Endodermal cell (in vitro differentiated cells): ENCODE measurements at places on chromosomes 2 and 18.

GRCh38 chr2:86226070-86226469, 26.8 kb downstream of the MRPL35 start:
- no peak for DNase-seq
- no peak overlapping the region for H3K4me3 ChIP-seq
- no peaks in the 10 kb centered on the region for H3K36me3 ChIP-seq
- no peak overlapping the region for H3K27ac ChIP-seq

DNA sequence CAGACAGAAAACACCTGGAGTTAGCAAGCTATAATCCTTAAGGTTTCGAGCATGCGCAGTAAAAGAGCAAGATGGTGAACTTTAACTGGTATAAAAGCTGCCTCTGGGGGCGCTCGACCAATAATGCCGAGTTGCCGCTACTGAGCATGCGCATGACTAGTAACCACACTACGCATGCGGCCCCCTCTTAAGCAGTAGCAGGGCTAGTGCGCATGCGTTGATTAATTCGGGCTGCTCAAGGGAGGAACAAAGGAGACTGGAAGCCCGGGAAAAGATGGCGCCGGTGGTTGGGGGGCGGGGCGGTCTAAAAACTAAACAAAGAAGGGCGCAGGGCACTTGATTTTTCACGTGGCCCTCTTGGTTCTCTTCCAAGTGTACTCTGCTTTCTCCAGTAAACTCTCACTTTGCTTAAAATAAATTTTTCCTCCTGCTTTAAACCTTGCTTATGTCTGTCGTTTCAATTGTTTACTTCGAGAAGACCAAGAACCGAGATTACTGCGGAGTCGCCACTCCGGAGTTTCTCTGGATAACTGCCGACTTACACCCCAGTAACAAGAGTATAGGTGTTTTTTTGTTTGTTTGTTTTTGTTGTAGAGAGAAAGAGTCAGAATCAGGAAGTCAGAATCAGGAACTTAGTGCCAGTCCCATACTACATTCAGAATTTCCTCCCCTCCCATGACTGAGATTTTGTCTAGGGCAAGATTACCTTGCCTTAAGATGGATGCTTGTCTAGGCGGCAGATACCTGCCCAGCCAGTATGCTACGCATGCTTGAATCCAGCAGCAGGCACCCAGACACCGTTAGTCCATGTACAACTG, 5.8 kb downstream of the XRCC5 start:
- H3K4me1 ChIP-seq, result peaks cover 9% of the 10 kb centered on the region
- peak; percentile 99 for DNase-seq
- peak overlapping the region; percentile 78 for H3K4me3 ChIP-seq
- H3K27ac ChIP-seq, result peak overlapping the region; percentile 90
- H3K27me3 ChIP-seq, result no peaks in the 10 kb centered on the region

DNA sequence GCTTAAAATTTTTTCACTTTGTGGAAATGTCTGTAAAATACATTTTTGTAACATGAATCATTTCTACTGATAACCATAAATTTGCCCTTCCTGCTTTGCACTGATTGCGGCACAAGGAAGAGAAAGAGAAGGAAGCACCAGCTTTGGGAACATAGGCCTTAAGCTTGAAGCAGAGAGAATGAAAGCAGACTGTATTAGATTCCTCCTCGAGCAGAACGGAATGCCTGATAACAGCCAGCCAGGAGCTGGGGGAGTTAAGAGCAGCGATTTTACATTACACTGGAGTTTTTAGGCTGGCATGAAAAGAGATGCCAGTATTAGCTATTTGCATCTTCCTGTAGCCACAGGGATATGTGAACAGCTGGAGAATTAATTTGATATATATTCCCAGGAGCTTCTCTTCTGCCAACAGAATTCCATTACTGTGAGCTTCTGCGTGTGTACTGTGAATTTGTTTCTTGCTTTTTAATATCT, 33.5 kb downstream of the CRIM1 start:
- DNase-seq, result no peak
- H3K27ac ChIP-seq, result no peak overlapping the region
- no peak overlapping the region for H3K4me3 ChIP-seq
- H3K36me3 ChIP-seq, result peaks cover 7% of the 10 kb centered on the region

GRCh38 chr2:30971231-30972025, 164.2 kb upstream of the CAPN13 start:
- no peaks in the 10 kb centered on the region for H3K36me3 ChIP-seq
- no peak for DNase-seq
- no peaks in the 10 kb centered on the region for H3K27me3 ChIP-seq

DNA sequence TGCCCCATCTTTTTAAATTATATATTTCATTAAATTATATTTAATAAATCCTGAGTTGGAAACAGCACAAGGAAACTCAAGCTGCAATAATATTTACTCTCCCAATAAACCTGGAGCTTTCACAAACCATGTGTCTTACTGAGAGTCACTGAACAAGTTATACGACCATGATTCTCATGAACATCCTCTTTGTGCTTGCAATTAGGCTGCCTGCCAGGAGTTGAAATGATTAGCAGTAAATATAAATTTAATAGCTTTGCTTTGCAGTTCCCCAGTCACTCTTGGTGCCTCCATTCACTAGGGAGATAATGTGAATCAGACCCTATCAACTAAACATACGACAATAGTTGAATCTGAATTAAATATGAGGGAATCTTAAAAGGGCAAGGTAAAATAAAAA, 905.1 kb downstream of the NRXN1 start:
- no peak overlapping the region for H3K27ac ChIP-seq
- H3K4me1 ChIP-seq, result no peaks in the 10 kb centered on the region
- no peaks in the 10 kb centered on the region for H3K27me3 ChIP-seq
- no peak for DNase-seq
- no peak overlapping the region for H3K4me3 ChIP-seq

DNA sequence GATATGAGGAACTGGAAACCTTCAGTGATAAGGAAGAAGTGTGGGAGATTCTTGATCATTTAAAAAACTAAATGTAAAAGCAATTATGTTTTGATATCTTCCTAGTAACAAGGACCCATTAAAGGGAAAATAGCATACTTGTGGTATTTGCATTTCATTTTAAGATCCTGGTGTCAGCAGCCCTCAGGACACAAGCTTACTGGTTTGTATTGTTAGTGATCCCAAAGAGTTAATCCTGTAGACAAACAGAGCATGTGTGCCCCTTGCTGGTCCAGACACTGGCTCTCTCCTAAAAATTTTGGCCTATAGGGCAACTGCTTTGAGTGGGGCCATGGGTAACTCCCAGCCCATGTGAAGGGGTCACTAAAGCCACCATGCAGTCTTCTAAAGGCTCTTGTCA, 101.1 kb upstream of the TFCP2L1 start:
- DNase-seq, result no peak
- H3K27me3 ChIP-seq, result no peaks in the 10 kb centered on the region
- no peak overlapping the region for H3K27ac ChIP-seq
- peaks cover 55% of the 10 kb centered on the region for H3K36me3 ChIP-seq
- peak overlapping the region; percentile 26 for H3K4me3 ChIP-seq
- H3K4me1 ChIP-seq, result peaks cover 5% of the 10 kb centered on the region

DNA sequence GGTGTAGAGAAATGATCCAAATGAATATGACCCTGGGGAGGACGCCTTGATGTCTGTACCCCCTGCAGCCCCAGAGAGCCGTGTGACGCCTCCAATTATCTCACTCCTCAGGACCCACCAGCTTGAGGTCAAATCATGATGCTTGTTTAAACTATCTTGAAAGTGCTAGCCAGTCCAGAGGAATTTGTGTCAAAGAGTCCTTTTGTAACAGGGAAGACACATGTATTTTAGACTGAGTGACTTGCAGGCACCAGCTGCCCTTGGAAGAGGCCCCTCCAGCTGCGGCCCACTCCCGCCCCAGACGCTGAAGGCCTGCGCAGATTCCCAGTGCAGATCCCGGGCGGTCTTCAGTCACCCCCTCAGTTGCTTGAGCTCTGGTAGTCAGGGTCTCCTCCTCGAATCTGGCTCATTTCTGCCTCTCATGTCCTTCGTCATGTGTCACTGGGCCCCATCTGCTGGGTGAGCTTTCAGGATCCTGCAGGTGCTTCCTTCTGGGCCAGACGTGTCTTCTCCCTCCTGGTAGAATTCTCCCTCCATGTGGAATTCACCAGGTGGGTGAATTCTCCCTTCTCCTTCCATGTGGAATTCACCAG, 77.4 kb downstream of the RNF144A start:
- no peak overlapping the region for H3K4me3 ChIP-seq
- no peaks in the 10 kb centered on the region for H3K4me1 ChIP-seq
- H3K36me3 ChIP-seq, result peaks cover 9% of the 10 kb centered on the region
- H3K27ac ChIP-seq, result peak overlapping the region; percentile 63
- no peaks in the 10 kb centered on the region for H3K27me3 ChIP-seq
- no peak for DNase-seq

- no peak overlapping the region for H3K27ac ChIP-seq
- no peaks in the 10 kb centered on the region for H3K4me1 ChIP-seq
- H3K4me3 ChIP-seq, result no peak overlapping the region
These were observed 350.3 kb downstream of the LRATD1 start for GRCh38 chr2:14982790-14983189.

DNA sequence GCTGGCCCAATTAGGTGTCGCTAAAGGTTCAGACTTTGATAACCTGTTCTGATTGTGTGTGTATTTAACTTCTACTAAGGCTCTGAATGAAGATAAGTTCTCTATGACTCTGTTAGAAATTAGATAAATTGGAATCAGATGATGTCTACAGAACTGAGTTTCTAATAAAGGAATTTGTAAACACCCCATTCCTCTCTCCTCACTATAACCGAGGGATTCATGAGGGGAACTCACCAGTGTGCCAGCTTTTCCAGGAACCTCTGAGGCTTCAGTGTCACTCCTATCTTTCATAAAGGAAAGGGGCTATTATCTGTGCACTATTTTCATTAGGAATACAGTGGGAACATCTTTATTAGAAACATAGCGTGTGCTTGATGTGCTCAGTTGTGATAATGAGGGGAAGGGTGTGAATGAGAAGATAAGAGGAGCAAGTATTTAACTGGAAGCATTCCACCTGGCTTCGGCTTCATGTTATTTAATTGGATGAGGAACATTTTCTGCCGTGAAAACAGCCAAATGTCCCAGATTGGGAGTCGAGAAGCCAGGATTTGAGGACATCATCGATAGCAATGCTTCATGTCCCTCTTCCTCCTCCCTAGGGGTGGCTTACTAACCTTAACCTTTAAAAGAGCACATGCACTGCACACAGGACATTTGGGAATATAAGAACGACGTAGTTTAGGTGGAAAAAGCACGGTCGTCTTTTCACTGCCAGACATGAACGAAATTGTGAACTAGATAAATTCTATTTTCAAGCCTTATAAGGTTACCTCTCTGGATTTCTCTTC, 84.8 kb upstream of the TCF4 start:
- H3K27ac ChIP-seq, result no peak overlapping the region
- no peak overlapping the region for H3K4me3 ChIP-seq
- no peaks in the 10 kb centered on the region for H3K27me3 ChIP-seq

- no peak for DNase-seq
- no peak overlapping the region for H3K4me3 ChIP-seq
- no peaks in the 10 kb centered on the region for H3K4me1 ChIP-seq
These were observed 257.3 kb upstream of the RASGRP3 start for GRCh38 chr2:33219114-33219513.

- H3K4me3 ChIP-seq, result no peak overlapping the region
- DNase-seq, result no peak
These were observed 446.3 kb upstream of the POU3F3 start for GRCh38 chr2:104407641-104408040.

- no peaks in the 10 kb centered on the region for H3K27me3 ChIP-seq
- peak overlapping the region; percentile 96 for H3K4me3 ChIP-seq
- H3K36me3 ChIP-seq, result no peaks in the 10 kb centered on the region
- no peak overlapping the region for H3K27ac ChIP-seq
These were observed 2.2 kb downstream of the SEPTIN10 start for GRCh38 chr2:109611467-109612095.

- H3K4me3 ChIP-seq, result no peak overlapping the region
- no peaks in the 10 kb centered on the region for H3K36me3 ChIP-seq
- H3K4me1 ChIP-seq, result no peaks in the 10 kb centered on the region
- DNase-seq, result no peak
These were observed 16.1 kb downstream of the COLEC11 start for GRCh38 chr2:3610881-3611505.

- H3K4me3 ChIP-seq, result no peak overlapping the region
- H3K4me1 ChIP-seq, result no peaks in the 10 kb centered on the region
- no peaks in the 10 kb centered on the region for H3K27me3 ChIP-seq
- peaks cover 33% of the 10 kb centered on the region for H3K36me3 ChIP-seq
These were observed 19.8 kb downstream of the PIK3C3 start for GRCh38 chr18:41974796-41975201.

GRCh38 chr18:76212960-76213359, 282.1 kb downstream of the ZNF516 start:
- H3K4me1 ChIP-seq, result no peaks in the 10 kb centered on the region
- H3K4me3 ChIP-seq, result no peak overlapping the region
- no peaks in the 10 kb centered on the region for H3K27me3 ChIP-seq
- no peak overlapping the region for H3K27ac ChIP-seq
- no peak for DNase-seq

DNA sequence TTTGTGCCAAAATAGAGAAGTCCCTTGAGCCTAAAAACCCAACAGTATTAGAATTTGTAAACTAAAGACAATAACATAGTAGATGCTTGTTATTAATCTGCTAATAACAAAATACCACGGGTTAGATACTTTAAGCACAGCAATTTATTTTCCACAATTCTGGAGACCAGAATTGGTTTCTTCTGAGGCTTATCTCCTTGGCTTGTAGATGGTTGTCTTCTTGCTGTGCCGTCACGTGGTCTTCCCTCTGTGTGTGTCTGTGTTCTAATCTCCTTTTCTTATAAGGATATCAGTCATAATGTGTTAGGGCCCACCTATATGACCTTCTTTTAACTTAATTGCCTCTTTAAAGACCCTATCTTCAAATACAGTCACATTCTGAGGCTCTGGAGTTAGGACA, 260.1 kb downstream of the CYRIA start:
- H3K4me1 ChIP-seq, result peaks cover 2% of the 10 kb centered on the region
- no peaks in the 10 kb centered on the region for H3K36me3 ChIP-seq
- no peaks in the 10 kb centered on the region for H3K27me3 ChIP-seq
- H3K4me3 ChIP-seq, result no peak overlapping the region

GRCh38 chr2:139403948-139404347, 623.8 kb upstream of the NXPH2 start:
- no peak overlapping the region for H3K4me3 ChIP-seq
- no peak overlapping the region for H3K27ac ChIP-seq
- no peaks in the 10 kb centered on the region for H3K4me1 ChIP-seq
- no peak for DNase-seq
- no peaks in the 10 kb centered on the region for H3K36me3 ChIP-seq

DNA sequence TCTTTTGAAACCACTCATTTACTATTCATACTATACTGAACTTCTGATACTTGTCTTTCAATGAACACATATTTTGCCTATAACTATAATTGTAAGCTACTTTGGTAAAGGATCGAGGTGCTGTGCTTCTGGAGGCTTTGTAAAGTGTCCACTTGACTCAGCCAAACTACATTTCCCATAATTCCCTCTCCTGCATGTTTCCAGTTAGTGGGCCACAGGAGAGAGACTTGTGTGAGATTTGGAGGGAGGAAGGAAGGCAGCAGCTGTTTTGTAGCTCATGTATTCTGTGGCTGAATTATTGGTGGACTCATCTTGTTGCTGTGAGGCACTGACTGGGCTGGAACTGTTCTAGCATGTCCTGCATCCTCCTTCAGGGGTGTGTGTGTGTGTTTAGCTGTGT, 328.8 kb downstream of the ARL6IP6 start:
- H3K4me3 ChIP-seq, result no peak overlapping the region
- H3K27ac ChIP-seq, result no peak overlapping the region
- no peaks in the 10 kb centered on the region for H3K4me1 ChIP-seq
- H3K27me3 ChIP-seq, result no peaks in the 10 kb centered on the region
- no peak for DNase-seq

- H3K27me3 ChIP-seq, result no peaks in the 10 kb centered on the region
- no peak overlapping the region for H3K4me3 ChIP-seq
- no peaks in the 10 kb centered on the region for H3K4me1 ChIP-seq
- no peak for DNase-seq
- H3K36me3 ChIP-seq, result no peaks in the 10 kb centered on the region
These were observed 963.7 kb upstream of the CRIM1 start for GRCh38 chr2:35391736-35392442.
